ENCODE measurements at places on chromosomes 6 and 20.

GRCh38 chr6:47447722-47448121 lies 29.9 kb upstream of the CD2AP start:
- no peak for DNase-seq

- DNase-seq, result no peak
These were observed 631 bp upstream of the PABPC1L start for GRCh38 chr20:44908987-44909871.

DNA sequence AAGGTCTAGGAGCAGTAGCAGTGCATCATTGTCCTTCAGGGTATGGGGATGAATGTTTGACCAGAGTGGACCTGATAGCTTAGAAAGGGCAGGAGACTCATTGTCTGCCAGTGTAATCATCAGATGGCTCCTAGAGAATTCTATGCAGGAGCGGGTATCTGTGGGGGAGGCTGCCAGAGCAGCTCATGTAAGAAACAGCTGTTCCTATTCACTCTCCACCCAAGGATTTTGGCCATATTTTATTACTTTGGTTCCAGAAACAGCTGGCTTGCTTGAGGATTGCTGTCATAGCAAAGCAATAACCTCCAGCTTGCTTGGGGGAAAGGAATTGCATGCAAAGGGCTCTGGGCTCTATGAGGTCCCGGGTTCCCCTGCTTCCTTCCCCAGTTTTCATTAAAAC lies 44.1 kb downstream of the RALY start:
- no peak for DNase-seq

DNA sequence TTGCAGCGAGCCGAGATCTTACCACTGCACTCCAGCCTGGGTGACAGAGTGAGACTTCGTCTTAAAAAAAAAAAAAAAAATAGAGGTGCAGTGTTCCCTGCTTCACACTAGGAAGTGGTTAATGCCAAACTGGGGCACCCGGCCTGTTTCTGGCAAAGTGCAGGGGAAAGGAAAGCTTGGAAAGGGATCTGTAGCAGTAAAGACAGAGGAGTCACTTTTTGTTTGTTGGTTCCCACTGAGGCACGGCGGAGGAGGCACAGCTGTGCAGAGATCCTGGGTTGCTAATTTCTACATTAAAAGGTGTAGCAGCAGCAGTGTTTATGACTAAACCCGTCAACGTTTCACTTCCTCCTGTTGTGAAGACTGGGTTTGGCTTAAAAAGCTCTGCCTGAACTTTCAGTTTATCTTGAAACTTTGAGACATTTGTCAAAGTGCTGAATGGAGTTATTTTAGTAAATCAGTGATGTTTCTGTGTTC lies 125.6 kb downstream of the CARMIL1 start:
- DNase-seq, result peak; percentile 16

DNA sequence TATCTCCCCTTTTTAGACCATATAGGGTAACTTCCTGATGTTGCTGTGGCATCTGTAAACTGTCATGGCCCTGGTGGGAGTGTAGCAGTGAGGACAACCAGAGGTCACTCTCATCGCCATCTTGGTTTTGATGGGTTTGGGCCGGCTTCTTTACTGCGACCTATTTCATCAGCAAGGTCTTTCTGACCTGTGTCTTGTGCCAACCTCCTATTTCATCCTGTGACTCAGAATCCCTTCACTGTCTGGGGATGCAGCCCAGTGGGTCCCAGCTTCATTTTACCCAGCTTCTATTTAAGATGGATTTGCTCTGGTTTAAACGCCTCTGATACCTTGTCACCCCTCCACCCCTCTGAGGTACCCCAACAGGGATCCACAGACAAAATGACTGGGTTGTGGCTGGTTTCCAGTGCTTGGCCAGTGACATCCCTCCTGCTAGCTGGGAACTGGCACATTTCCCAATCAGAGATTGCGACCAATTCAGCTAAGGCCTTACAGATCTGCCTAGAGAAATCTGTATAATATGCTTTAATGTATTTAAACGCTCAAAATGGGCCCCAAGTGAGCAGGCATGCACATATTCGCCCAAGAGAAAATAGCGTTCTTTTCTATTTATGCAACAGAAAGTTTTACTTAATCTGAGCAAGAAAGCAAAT lies 315.6 kb upstream of the QKI start:
- no peak for DNase-seq

DNA sequence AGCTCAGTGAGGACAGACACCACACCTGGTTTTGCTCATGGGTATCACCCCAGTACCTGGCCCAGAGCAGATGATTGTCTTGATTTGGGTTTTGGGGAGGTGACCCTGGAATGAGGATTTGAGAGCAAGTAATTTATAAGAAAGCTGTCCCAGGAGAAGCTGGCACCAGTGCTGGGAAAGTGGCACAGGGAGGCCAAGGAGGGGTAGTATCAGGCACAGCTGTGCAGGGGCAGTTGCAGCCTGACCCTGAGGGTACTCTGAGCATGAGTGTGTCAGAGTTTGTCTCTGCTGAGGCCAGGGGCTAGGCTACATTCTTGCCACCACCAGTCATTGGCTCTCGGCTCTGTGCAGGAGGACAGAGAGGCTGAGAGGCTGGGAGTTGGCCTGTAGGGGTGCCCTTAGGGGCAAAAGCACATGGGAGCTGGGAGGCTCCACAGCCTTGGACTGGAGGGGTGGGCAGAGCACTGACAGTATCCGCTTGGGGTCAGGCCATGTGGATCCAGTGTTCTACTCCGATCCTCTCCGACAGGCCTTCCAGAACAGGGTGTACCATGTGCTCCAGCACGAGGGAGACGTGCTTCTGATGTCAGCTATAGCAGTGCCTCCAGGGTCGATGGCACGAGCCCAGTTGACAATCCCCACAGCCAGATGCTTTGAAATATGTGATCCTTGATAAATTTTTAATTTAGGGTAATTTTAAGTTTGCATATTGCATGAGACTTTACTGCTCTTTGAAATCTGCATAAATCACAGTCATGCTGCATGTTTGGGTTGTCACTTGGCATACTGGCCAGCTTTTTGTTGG lies 121.3 kb downstream of the PHACTR3 start:
- no peak for DNase-seq

GRCh38 chr6:169991031-169991390 lies 239.6 kb downstream of the ERMARD start:
- DNase-seq, result no peak

DNA sequence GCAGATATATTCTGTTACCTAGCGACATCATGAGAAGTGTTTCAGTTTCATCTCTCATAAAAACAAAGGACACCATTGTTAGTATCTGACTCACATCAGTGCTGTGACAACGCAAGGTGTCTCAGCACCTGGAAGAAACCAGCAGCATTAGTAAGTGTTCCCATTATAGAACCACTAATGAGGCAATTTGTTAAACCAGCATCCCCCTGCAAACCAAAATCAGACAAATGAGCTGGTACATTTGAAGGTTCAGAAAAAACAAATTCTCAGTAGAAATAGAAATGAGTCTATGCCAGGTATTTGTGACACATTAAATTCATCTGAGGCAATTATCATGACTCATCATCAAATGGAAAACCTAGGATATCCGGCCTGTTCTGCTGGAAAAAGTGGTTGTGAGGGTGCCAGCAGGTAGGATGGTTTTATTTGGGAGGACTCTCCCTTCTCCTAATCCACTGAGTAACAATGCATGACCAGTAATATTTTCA lies 151.7 kb downstream of the TMEM200A start:
- no peak for DNase-seq

- DNase-seq, result no peak
These were observed 9.2 kb upstream of the TBX18 start for GRCh38 chr6:84773431-84774156.

GRCh38 chr6:129069006-129069405 lies 186.1 kb downstream of the LAMA2 start:
- DNase-seq, result no peak

GRCh38 chr6:133804265-133804664 lies 84.6 kb upstream of the TCF21 start:
- DNase-seq, result no peak

DNA sequence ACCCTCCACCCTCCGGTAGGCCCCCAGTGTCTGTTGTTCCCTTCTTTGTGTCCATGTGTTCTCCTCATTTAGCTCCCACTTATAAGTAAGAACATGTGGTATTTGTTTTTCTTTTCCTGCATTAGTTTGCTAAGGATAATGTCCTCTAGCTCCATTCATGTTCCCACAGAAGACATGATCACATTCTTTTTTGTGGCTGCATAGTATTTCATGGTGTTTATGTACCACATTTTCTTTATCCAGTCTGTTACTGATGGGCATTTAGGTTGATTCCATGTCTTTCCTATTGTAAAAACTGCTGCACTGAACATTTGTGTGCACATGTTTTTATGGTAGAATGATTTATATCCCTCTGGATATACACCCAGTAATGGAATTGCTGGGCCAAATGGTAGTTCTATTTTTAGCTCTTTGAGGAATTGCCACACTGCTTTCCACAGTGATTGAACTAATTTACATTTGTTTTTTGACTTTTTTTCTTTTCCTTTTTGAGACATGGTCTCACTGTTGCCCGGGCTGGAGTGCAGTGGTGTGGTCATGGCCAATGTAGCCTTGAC lies 4.5 kb downstream of the KPNA5 start:
- DNase-seq, result no peak

- no peak for DNase-seq
These were observed 310.0 kb downstream of the ESR1 start for GRCh38 chr6:152117156-152118133.

GRCh38 chr6:7617801-7618764 lies 28.1 kb downstream of the SNRNP48 start:
- no peak for DNase-seq

- no peak for DNase-seq
These were observed 53.2 kb downstream of the SAMD5 start for GRCh38 chr6:147561726-147562125.

DNA sequence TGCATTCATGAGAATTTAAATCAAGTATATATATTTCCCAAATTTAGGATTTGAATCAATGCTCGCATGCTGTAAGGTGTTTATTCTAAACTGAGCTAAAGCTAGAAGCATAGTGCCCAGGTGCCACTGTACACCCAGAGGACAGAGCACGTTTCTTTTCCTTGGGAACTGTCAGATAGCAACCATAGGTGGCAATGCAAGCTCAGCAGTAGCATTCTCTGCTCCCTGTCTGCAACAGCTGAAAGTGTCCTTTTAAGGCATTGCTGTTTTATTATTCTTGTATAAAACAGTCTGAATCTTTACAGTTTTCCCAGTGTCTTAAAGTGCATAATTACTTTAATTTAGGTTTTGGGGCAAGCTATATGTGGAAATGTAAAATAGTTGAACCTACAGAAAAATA lies 443.4 kb upstream of the MMS22L start:
- no peak for DNase-seq

DNA sequence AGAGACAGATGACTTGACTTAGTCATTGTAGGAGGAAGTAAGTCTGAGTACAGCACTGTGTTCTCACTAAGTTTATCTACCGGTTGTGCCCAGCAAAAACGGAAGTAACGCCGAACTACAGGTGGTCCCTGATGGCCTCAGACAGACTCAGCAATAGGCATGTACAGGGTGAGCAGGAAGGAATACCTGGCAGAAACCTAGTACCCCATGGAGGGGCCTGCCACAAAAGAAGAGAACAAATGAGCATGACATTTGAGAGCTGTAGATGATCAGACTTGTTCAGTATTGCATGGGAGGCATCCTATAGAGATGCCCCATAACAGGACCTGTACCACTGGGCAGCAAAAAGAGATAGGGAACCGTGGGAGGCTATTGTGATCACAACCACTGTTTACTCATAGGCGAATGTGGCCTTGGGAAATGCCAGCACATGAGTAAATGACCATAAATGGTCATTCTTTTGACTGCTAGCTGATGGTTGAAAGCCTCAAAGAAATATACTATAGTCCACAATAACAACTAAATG lies 106.4 kb upstream of the TAB2 start:
- no peak for DNase-seq

GRCh38 chr6:71239694-71240093 lies 48.9 kb upstream of the OGFRL1 start:
- no peak for DNase-seq

DNA sequence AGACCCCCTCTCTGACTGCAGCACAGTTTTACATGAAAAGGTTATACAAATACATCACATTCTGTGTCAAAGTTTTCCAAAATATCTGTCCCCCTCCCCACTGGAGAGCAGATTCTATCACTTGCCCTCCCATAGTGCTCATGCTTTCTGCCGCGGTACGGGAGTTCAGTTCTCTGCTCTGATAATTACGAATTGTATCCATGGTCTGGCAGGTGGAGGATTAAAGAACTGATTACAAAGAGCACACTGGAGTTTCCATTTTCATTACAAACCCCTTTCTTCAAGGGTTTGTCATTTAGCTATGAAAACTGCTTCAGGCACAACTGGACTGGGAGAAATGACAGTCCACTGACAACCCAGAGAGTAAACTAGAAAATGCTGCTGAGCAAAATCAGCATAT lies 166.0 kb downstream of the PDSS2 start:
- no peak for DNase-seq

GRCh38 chr6:25660512-25660911 lies 8.5 kb downstream of the SCGN start:
- DNase-seq, result no peak

DNA sequence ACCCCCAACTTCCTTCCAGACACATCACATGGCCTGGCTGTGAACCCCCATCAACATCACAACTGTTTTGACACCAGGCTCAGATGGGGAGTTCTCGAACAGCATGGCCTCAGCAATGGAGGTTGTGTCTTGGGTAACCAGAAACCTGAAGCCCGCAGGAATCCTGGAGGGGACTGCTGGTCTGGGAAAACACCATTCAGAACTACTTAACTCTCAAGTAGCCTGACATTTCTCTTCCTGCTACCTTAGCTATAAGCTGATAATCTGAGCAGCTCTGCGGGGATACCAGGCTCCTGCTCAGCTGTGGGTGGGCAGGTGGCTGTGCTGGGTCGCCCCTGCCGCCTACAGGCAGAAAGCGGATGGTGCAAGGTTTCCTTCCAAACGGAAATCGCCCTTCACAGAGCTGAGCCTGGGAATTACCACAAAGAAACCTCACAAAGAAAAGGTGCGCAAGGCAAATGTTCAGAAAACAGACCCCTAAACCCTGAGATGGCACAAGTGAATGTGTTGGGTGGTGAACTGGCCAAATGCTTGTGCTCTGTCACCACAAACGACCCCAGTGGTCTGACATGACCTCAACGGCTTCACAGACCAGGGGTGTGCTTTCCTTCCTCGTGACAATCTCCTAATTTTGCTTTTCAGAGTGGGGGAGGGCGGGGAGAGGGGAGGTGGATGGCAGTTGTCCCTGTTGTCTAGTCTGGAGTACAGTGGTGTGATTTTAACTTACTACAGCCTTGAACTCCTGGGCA lies 29.5 kb downstream of the SNX5 start:
- peak; percentile 57 for DNase-seq

DNA sequence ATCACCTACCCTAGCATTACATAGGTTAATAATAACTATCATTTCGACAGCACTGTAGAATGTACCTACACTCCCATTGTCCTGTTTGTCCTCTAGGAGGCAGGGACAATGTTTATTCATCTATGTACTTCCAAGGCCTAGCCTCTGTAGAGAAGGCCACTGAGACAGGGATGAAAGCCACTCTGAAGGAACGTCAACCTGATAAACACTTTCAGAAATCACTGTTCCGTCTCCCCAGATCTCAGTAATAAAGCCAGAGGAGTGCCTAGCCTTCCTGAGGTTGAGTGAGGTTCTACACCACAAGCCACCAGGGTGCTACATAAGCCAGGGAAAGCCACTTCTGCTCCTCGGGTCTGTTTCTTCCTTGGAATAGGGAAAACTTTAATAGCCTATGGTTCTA lies 44.8 kb downstream of the POPDC3 start:
- no peak for DNase-seq
